ENCODE measurements at places on chromosomes 12 and 14. TPM values are rescaled to one million over a fixed set of nuclear protein-coding genes. Genes with fewer than 3 reads are reported as not detected.

Gene FOXN4
- not detected for total RNA-seq

Gene ZFHX2
- total RNA-seq: 2.5 TPM

Gene FOXJ2
- total RNA-seq: 16.9 TPM

Gene TAS2R8
- total RNA-seq: not detected

Gene KRT74
- total RNA-seq: not detected

Gene IQSEC3
- 1.6 TPM for total RNA-seq

Gene GLI1
- total RNA-seq: not detected

Gene KSR2
- total RNA-seq: 0.02 TPM

Gene GRIP1
- 0.82 TPM for total RNA-seq

Gene DCP1B
- 13.6 TPM for total RNA-seq

Gene LRP1-AS
- total RNA-seq: not detected

Gene BMP4
- not detected for total RNA-seq

Measured in activated naive CD4-positive, alpha-beta T cell treated with anti-CD3 and anti-CD28 coated beads, Interleukin-2, amount 50 U/mL, for 72 hours (primary cell).